ENCODE measurements at places on chromosomes 16 and 17.
A peak's percentile ranks its signal among the peaks of the same experiment; 100 is the strongest.

GRCh38 chr16:17936766-17937402 is 399.7 kb downstream of the NPIPA8 start:
- no peak for DNase-seq

DNA sequence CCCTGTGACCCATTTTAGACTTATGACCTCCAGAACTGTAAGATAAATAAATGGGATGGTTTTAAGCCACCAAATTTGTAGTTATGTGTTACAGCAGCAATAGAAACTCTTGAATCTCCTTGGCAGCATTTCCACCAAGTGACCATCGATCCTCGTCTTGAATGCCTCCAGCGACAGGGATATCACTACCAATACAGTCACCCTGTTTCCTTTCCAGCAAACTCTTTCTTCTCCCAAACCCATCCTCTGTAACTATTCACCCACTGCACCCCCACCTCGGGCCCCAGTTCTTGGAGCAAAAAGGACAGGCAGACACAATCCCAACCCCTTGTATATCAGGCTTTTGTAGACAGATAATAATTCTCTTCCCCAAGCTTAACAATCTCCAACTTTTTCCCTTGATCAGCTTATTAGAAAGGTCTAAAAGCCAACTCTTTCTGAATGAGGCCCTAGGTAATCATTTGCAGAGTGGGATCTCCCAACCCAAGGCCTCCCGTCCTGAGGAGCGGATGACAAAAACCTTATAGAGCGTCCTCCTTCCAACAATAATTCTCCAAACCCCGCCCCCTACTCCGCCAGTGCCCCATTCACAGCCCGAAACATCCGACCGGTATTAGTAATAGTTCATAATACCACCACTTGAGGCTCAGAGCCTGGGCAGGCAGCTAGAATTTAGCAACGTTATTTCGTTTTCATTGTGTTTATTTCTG is 14.7 kb upstream of the PLLP start:
- no peak for DNase-seq

DNA sequence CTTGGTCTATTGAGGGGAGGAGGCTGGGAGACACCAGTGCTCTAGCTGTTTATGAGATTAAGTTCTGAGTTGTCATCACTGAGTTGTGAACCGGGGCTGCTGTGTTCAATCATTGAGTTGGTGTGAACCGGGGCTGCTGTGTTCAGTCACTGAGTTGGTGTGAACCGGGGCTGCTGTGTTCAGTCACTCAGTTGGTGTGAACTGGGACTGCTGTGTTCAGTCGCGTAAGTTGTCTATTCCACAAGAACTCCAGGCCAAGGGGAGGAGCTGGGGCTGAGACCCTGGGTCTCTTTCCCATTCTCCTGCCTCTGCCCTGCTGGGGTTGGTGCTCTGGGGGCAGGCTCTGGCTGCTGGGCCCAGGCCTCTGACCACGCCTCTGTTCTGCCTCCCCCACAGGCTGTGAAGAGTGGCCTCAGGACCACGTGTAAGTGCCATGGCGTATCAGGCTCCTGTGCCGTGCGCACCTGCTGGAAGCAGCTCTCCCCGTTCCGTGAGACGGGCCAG is 24.5 kb downstream of the WNT9B start:
- DNase-seq = no peak

- DNase-seq = no peak
Observed at GRCh38 chr17:81907219-81908145, 3.7 kb downstream of the PCYT2 start.

GRCh38 chr16:21028728-21029127 is 121.9 kb downstream of the DNAH3 start:
- no peak for DNase-seq

DNA sequence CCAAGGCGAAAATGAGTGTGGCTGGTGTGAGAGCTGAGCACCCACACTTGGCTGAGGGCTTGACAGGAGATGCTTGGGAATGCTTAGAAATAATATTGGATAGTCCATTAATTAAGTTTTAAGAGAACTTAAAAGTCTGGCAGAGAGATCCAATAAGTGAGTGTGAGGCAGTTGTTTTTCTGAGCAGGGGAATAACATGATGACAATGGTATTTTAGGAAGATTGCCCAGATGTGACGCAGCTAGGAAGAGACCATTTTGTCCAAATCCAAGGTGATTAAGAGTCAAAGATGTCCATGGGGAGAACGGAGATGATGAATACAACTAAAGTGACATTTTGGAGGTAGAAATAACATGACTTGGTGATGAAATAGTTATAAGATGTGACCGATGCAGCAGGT is 102.8 kb upstream of the AXIN2 start:
- no peak for DNase-seq

DNA sequence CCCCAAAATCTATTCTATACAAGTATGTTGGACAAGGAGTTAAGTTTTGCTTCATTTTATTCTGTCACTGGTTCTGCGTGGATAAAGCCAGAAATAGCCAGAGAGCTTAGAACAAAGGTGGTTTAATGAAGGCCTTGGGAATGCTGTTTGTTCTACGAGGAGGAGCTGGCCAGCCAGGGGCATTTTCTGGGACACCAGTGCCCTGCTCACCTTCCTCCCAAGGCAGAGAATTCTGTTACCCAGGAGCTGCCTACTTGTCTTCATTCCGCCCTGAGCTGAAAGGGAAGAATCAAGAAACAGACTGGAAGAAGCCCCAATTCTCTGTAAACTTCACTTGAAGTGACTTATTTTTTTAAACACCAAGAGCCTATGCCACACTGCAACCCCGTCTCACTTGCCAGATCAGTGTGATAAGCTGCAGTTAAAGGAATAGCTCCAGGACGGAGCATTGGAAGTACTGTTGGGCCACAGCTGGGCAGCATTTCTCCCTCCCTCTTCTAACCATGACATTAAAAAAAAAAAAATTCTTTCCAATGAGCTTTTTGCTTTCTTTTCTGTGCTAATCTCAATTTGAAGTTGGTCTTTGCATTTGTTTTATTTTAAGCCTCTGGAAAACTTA is 149.8 kb upstream of the DYNLRB2 start:
- DNase-seq = no peak

- DNase-seq = no peak
Observed at GRCh38 chr17:64162554-64162953, 32.6 kb upstream of the ERN1 start.

DNA sequence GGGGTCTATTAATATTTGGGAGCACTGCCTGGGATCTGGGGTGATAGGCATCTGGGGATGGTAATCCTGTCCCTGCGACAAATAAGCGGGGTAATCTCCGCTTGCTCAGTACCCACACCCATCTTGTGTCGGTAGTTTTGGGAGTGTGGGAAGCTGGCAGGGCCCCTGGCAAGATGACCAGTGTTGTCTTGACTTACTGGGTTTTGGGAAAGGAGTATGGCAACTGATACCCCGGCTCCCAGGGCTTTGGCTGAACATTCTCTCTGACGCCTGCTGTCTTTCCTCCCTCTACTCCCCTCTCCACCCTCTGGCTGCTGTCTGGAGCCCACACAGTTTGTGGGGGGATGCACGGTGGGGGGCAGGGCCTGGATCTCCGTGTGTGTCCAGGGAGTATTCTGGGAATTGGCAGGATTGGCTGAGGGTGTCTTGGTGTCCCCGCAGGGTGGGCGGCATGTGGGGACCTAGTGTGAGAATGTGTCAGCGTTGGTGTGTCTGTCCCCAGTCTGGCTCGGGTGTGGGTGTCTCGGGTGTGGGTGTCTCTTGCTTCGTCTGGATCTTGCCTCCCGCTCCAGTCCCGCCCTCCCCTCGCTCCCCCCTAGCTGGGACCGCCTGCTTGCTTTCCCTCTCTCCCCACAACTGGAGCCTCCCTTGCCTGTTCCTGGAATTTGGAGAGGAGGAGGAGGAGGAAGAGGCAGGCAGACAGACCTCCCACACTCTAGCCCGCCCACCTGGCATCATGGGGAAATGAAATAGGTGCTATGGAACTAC is 12.0 kb downstream of the RARA start:
- no peak for DNase-seq

- DNase-seq = peak; percentile 67
Observed at GRCh38 chr17:28384281-28385036, 13.0 kb downstream of the SARM1 start.

DNA sequence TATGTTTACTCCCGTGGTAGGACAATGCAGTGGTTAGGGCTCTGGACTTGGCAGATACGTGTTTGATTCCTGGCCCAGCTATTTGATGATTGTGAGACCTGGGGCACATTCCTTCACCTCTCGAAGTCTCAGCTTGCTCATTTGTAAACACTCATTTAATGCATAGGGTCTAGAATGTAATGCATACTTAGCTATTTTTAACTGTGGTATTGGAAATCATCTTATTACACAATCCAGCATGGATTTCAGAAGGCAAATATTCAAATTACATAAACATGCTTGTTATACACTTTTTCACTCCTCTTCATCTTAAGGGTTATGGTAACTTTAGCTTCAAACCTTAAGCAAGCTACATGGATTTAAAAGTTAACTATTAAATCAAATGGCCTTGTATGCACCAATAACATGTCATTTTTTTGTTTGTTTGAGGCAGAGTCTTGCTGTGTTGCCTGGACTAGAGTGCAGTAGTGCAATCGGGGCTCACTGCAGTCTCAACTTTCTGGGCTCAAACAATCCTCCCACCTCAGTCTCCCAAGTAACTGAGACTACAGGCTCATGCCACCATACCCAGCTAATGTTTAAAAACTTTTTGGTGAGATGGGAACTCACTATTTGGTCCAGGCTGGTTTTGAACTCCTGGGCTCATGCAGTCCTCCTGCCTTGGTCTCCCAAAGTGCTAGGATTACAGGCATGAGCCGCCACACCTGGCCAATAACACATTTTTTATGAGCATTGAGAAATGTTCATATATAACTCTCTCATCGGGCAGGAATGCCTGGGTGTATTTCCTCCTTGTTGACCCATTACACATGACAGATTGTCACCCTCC is 52.5 kb downstream of the VAT1L start:
- DNase-seq = no peak

DNA sequence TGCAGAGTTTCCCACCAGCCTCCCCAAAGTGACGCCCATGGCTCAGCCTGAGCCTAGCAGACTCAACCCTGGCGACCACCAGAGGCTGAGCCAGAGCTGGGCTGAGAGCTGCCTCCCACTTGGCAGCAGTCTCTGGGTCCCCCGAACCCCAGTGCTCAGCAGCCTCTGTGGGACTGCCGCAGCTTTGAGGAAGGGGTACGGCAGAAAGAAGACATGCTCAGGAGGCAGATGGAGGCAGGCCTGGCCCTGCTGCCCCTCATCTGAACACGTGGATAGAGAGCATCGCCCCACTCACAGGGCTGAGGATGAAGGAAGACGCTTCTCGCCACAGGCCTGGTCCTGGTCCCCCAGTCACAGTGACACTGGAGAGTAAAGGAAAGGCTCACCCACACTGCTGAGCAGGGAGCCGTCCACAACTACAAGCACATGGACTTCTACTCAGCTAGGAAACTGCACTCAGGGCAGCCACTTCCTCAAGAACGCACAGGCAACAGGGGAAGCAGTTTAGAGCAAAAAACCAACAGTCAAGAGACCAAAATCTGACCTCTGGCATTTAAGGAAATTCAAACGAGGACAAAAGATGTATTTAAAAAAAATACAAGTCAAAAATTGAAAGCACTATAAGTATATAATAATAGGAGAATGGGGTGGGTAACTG is 45.2 kb upstream of the GSG1L start:
- DNase-seq = no peak

- DNase-seq = no peak
Observed at GRCh38 chr17:33012522-33013033, 20.9 kb downstream of the SPACA3 start.

Measured in GM12891 (cell line).